Activated naive CD8-positive, alpha-beta T cell treated with anti-CD3 and anti-CD28 coated beads, Interleukin-2, amount 10 ng/mL, durations not matched to agents 7 days and 5 days (primary cell): ENCODE measurements at places on chromosomes 3 and 15. TPM values are rescaled to one million over a fixed set of nuclear protein-coding genes. Genes with fewer than 3 reads are reported as not detected.

DNA sequence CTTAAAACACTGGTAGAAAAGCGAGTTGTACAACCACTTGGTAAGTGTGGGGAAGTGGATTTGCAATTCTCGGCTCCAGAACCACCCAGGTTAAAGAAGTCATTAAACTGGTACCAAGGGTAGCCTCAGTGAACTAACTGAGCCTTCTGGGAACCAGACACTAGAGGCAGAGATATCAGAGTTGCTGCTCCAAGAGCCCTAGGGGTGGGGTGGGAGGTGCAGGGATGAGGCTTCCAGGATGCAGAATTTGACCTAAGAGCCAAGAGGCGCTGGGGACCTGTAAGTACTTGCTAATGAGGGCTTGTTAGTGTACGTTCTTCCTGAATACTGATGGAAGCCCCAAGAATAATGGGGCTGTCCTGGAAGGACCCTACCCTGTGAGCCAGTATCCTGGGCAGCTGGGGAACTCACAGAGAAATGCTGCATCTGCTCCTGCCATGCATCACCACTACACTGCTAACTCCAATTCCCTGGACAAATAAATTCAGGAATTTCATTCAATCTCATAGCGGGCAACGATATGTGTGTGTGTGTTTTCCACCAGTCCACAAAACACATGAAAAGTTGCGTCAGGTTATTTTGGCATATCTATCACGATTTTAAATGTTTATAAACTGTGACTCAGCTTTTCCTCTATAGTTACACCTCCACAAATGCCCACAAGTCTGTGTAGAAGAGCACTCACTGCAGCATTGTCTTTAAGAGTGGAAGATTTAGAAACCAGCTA is 23.8 kb downstream of the STIMATE start:
- no peak for DNase-seq

GRCh38 chr3:110731148-110731547 is 340.5 kb upstream of the NECTIN3 start:
- no peak for DNase-seq

- DNase-seq, result no peak
Measured at GRCh38 chr3:35194666-35195065, 444.7 kb upstream of the ARPP21 start.

GRCh38 chr15:26134812-26135211 is 271.7 kb upstream of the ATP10A start:
- no peak for DNase-seq

DNA sequence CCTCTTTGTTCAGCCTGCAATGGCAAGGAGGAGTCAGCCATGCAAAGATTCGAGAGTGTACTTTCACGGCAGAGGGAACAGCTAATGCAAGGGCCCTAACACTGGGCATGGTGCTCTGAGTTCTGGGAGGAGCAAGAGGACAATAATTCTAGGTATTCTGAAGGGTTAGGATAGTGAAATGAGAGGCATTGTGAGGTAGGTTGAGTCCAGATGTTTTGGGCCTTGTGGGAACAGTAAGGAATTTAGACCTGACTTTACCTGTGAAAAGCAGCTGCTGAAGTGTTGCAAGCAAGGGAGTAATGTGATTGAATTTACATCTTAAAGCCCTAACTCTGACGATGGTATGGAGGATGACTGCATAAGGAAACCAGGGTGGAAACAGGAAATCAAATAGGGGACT is 211.6 kb downstream of the CNTN3 start:
- DNase-seq, result no peak

GRCh38 chr15:75069301-75069925 is 46.0 kb downstream of the PPCDC start:
- DNase-seq, result no peak

DNA sequence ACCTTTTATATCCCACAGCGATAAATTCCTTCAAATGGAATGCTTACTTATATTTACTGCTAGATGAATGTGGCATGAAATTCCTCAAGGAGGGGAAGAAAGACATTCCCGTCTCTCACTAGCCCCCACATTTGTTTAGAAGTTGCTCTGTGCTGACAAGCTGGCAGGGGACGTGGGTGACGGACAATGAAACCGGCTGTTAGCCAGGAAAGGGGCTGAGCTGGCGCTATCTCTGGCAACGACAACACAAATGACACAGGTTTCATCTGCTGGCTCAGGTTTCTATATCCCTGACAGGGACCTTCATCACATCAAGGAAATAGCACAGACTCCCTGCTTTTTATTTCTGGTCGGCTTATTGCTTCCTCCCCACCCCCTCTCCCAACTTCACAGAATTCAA is 15.8 kb downstream of the RUVBL1 start:
- DNase-seq, result no peak

DNA sequence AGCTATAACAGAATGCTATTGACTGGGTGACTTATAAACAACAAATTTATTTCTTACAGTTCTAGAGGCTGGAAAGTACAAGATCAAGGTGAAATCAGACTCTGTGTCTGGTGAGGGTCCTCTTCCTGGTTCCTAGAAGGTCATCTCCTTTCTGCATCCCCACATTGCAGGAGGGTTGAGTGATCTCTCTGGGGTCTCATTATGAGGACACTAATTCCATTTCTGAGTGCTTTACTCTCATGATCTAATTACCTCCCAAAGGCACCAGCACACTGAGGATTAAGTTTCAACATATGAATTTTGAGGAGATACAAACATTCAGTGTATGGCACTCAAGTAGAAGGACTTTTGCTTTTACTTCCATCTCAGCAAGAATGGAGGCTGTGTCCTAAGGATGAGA is 534.1 kb upstream of the KCNMB2 start:
- DNase-seq, result no peak

GRCh38 chr3:33644582-33644981 is 73.5 kb downstream of the CLASP2 start:
- no peak for DNase-seq

DNA sequence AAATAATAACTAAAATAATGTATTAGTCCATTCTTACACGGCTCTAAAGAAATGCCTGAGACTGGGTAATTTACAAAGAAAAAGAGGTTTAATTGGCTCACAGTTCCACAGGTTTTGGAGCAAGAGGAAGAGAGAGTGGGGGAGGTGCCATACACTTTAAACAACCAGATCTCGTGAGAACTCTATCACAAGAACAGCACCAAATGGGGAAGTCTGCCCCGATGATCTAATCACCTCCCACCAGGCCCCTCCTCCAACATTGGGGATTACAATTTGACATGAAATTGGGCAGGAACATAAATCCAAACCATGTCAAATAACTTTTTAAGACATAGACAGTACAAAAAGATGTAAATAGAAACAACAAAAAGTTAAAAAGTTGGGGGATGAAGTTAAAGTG is 63.2 kb downstream of the ILDR1 start:
- no peak for DNase-seq

DNA sequence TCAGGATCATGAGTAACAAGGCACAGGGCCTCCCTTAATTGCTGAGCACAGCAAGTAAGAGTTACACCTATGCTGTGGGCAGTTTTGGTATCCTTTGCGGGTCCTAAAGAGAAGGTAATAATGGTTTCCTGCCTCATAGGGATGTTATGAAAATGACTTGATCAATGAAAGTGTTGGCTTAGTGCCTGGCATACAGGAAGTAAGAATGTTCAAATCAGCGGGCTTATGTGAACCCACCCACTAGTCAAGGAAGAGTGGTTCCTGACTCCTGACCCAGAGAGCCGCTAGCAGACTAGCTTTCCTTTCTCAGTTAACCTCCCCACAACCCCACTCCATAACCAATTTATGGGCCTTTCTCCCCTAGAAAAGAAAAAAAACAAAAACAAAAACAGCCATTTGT is 5.2 kb upstream of the ADAMTS9 start:
- no peak for DNase-seq

DNA sequence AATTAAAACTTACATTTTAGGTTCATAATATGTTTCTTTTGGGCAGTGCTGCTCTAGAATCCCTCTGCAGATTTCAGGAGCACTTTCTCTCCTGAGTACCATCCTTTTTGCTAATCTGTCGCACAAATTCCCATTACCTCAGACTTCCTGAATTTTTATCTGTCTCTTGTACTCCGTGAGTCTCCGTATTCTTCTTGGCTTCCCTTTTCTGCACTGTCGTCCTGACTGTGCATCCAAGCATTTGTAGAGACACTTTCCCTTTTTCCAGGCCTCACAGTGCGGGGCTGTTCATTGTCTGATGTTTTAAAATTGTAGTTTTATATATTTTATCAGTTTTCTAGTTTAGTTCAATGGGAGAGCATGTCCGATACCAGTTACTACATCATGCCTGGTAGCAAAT is 27.3 kb downstream of the MEF2A start:
- no peak for DNase-seq

Gene SCAPER
- total RNA-seq, result 38.0 TPM

Gene PLOD2
- 0.42 TPM for total RNA-seq
